ENCODE measurements at places on chromosomes 6 and 20.

- DNase-seq, result no peak
Observed at GRCh38 chr6:147201885-147202515, 2.2 kb upstream of the STXBP5 start.

GRCh38 chr6:125050663-125051318 lies 88.6 kb downstream of the RNF217 start:
- DNase-seq, result no peak

DNA sequence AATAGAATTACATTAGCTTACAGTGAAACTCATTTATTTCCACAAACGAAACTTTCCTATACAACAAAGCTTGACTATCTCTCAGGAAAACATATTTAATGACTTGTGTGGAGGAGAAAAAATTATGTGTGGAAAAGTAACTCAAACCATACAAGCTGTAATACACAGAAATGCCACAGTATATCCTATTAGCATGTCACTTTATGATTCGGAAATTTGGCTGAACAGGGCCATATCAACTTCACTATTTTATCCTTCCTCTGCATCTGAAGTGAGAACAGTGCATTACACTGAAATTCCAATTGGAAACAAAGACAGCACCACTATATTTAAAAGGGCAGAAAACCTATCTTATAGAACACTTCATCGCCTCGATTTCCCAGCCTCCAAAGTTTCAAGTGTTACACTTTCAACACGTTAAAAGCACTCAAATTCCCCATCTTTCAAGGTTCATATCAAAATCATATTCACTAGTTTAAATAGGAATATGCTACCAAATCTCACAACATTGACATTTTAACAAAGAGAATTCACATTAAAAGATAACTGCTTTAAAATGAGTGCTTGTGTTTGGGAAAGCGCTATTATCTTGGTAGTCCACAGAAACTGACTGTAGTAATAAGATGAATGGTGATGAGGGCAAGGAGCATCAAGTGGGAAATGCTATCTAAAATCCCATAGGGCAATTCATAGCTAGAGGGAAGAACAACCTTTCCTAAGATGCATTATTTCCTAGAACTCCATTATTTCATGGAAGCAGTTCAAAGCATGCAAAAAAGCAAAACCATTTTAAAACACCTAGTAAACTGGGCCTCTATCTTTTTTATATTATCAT lies 1.8 kb downstream of the REV3L start:
- no peak for DNase-seq

- no peak for DNase-seq
Observed at GRCh38 chr6:112557435-112557834, 210.3 kb downstream of the RFPL4B start.

DNA sequence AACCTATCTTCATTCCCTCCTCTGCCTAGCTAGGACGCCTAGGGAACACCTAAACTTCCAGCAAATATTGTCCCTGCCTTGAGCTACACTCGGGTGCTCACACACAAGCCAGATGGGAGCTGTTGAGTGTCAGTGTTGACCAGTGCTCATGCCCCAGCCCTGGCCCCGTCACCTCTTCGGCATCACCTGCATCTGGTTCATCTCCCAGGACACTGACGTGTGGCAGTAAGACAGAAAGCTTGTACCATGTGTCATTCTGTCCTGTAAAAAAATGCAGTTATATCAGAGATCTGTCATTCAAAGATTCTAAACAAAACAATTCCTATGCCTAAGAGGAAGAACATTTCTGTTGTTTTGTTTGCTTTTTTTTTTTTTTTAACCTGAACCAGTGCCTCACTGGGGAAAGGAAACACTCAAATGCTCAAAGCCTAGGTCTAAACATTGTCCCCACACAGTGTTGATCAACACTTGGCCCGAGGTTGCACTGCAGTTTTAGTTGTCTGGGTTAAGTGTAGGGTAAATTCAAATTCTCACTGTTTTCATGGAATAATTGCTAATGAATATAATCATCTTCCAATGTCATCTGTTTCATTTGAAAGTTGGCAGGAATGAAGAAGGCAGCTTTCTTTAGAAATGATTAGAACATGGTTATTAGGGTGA lies 102.7 kb upstream of the SASH1 start:
- DNase-seq, result no peak

DNA sequence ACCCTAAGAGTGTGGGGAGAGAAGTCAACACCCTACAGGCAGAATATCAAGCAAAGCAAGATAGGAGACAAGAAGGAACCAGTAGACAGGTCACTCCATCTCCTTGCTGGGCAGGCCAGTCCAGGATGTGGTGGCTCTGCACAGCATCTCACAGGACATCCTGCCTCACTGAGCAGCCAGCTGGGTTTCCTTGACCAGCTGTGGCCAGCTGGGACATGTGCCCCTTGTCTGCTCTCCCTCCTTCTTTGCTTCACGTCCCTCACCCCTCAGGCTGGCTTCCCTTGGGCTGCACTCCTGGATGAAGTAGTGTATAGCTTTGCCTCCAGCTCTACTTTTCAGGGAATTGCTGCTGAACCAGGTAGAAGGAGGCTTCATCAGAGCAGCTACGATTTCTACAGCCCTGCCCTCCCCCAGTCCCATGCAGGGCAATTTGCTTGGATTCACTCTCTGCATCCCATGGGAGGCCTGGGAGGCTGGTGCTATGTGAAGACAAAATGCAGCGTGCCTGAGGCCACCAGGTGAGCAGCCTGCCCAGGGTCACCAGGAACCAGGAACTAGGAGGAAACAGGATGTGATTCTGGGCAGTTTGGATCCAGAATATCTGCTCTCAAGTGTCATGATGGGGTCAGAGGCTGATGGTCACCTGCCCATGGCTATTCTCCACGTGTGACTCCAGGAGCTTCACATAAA lies 110.0 kb upstream of the PMEPA1 start:
- no peak for DNase-seq

All from cerebellar nuclear complex (tissue), 1 donor.